Activated CD4-positive, alpha-beta T cell treated with anti-CD3 and anti-CD28 coated beads, Interleukin-2, amount 50 U/mL, for 48 hours (primary cell): ENCODE measurements at places on chromosomes 16 and 17.
A peak's percentile ranks its signal among the peaks of the same experiment; 100 is the strongest.

- peak; percentile 44 for DNase-seq
Measured at GRCh38 chr17:29131814-29132682, 48.1 kb downstream of the MYO18A start.

GRCh38 chr16:7304279-7304678 is 28.4 kb upstream of the RBFOX1 start:
- no peak for DNase-seq

GRCh38 chr17:47693731-47694580 is at the start of gene TBKBP1:
TBKBP1 (plus strand) TSS chr17:47694161; CDS start chr17:47696113, 1,952 bp downstream.
- DNase-seq: peak; percentile 60

DNA sequence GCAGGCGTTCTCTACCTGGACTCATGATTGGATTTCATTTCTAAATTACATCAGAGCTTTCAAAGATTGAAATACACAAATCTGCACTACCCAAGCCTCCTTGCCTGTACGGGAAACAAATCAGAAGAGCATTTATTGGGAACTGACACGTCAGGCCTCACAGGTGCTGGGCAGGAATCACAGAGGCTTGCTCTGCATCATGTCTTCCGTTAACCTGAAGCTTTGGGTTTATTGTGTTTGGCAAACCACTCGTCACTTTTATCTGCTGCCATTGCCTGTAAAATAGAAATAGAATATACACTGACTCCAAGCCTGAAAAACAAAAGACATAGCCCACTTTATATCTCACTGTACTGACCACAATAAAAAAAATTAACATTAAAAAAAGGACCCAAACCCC is 7.9 kb upstream of the GEMIN4 start:
- DNase-seq: no peak

- no peak for DNase-seq
Measured at GRCh38 chr17:78175643-78175981, 7.2 kb downstream of the SYNGR2 start.
